ENCODE measurements at places on chromosomes 7 and 10.

DNA sequence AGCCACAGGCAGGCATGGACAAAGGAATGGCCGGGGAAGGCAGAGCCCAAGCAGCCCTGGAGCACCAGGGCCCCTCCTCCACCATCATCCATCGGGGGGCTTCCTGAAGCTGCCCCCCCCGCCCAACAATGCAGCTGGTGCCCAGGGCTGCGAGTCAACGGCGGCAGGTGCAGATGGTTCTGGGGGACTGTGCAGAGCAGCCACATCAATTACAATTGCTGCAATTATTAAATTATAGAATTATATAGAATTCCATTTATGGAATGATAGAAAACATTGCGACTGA is 28.3 kb downstream of the EBF3 start:
- DNase-seq = no peak

DNA sequence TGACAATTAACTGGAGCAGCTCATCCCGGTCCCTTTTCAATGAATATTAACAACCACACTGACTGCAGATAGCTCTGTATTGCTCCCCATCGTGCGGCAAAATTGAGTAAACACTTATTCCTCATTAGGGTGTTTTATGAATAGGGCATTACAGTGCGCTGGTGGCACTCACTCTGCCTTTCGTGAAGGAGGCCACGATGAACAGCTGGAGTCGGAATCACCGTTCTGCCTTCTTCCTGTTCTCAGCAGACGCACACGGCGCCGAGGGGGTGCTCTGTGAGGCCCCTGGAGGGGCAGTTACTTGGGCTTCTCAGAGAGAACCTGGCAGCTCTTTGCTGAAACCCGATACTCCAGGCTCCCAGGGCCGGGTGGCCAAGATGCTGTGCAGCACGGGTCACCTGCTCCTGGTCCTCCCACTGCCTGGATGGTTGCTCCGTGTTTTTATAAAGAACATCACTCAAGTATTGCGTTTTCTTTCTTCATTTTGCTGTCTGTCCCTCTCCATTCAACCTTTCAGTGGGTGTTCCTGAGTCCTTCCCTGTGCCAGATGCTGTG is 241.9 kb downstream of the GLRX3 start:
- DNase-seq = no peak

- DNase-seq = no peak
Measured at GRCh38 chr10:31604096-31604495, 285.1 kb downstream of the ZEB1 start.

GRCh38 chr7:150648353-150649079 is 16.3 kb upstream of the GIMAP6 start:
- DNase-seq = no peak

DNA sequence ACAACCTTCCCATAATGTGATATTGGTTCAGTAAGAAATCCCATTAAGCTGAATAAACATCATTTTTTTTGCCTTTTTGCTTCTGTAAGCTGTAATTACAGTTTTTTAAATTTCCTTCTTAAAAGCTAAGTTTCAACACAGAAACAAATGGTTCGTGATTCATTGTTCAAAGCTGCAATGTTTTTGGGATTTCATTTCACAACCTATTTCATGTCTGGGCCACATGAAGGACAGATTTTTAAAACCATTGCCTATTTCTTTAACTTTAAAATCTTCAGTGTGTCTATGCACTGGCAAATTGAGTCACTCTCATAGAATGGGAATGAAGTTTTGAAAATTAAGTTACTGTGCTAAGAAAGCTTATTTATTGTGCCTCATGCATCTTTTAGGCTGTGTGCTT is 66.9 kb downstream of the TFPI2 start:
- DNase-seq = no peak

DNA sequence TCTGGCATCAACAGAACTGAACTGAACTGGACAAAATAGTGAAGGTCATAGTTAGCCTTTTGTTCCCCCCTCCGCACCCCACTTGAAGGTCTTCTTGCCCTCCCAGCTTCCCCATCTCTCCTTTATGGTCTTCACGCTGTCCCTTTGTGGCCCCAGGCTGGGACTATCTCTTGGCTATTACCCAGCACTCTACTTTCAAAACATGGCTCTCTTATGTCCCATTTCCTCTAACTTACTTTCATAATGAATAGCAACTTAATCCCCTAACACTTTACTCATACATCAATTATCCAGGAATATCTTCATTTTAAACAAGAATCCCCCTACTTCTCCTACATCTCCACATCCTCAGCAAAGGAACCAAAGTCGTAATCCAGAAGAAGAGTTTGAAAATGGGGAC is 135.3 kb upstream of the ITGB1 start:
- no peak for DNase-seq

DNA sequence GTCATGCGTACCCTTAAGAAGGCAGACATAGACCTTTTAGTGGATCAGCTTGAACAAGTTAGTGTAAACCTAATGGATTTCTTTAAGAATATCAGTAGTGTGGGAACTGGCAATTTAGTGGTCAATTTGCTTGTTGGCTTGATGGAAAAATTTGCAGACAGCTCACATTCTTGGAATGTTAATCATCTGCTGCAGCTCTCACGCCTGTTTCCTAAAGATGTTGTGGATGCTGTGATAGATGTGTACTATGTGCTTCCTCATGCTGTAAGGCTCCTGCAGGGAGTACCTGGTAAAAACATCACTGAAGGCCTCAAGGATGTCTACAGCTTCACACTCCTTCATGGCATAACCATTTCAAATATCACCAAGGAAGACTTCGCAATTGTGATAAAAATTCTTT is 103.4 kb downstream of the ABCA13 start:
- no peak for DNase-seq

DNA sequence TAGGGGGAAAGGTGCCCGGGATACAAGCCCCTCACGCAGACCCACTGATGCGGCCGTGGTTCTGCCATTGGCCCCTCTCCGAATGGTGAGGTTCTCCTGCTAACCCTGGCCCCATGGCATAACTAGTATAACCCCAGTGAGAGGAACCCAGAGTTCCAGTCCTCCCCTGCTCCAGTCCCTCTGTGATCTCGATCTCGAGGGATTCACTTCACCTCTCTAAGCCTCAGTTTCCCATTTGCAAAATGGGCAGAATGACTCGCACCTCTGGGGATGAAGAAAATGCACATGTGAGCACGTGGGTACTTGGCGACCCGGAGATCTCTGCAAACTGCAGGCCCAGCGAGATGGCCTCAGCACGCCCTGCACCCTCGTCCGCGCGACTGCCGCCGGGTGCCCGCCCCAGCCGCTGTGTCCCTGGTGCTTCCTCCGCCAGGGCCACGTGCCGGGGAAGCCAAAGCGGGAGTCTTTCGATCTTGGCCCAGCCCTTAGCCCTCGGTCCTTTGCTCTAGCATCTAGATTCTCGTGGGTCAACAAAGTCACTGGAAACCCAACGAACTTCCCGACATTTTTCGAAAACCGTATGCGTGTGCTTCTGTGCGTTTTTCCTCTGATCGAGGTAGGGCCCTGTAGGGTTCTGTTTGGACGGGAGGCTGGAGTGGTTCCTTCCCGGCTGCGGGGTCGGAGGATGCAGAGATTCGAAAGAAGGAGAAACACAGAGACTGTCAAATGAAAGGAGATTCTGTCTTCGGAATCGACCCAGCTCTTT is 169.8 kb downstream of the UBE2H start:
- DNase-seq = no peak

DNA sequence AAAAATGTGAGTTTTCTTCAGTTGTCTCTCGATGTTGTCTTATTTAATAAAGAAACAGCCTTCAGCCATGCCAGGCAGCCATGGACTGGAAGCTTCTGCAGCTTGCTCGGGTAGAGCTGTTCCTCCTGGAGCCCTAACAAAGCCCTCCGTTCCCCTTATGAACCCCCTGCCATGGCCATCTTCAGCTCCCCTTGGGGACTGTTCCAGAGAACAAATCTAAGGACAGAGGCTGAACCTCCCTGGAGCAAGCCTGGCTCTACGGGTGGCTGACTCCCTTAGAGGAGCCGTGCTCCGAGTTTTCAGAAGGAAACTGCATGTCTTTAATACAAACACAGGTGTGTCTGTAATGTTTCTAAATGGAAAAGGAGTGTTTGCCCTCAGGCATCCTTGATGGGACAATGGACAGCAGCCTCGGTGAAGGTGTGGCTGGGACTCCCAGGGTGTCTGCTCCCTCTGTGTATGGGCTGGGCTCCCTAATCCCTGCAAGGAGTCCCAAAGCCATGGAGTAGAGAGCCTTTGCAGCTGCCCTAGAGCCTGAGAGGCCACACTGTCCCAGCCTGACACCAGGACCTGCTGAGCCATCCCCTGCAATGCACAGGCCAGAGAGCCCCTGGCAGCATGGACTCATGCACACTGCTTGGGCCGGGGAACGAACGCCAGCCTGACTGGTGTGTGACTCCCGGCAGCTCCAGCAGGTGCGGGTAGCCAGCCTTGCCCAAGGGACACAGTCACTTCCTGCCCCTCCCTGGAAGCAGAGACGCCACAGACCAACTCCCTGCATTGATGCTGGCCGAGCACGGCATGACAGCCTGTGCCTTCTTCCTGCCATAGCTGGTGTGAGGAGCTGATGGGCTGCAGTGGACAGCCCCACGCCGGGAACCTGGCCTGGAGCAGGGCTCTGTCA is 381.8 kb downstream of the TCERG1L start:
- no peak for DNase-seq

GRCh38 chr10:111080224-111080623 is 3.4 kb downstream of the ADRA2A start:
- no peak for DNase-seq

Data from stimulated activated CD8-positive, alpha-beta memory T cell treated with anti-CD3 and anti-CD28 coated beads, Interleukin-12 subunit alpha, Interleukin-12 subunit beta, amount 100 ng/mL, for 4 hours (primary cell).